ENCODE measurements at places on chromosomes 11 and 22.

DNA sequence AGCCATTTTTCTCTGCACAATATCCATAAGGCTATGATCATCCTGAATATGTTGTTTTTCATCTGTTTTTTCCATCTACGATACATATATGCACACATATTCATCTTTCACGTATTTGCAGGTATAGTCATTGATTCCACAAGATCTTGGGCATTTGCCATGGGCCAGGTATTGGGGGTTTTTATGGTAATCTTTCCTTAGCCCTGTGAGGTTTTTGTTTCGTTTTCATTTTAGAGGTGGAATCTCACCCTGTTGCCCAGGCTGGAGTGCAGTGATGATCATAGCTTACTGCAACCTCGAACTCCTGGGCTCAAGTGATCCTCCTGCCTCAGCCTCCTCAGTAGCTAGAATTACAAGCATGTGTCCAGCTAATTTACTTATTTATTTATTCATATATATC is 20.0 kb downstream of the CD6 start:
- no peak for DNase-seq

DNA sequence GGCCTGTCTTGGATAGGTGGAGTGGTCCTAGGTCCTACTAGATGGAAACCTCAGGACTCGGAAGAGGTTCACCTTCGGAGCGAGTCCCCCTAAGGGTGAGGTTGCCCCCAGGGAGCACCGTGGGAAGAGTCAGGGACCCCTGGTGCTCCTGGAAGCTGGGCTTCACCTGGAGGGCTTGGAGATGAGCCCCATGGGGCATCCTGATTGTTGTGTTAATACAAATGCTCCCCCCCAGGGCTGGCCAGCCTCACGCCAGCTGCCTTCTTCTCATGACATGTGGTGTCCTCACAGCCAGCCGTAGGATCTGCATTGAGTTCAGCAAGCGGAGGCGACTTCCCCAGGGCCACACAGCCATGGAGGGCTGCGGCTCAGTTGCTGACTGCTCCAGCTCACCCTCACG is 1487.5 kb downstream of the BRD1 start:
- no peak for DNase-seq

- DNase-seq, result no peak
Measured at GRCh38 chr22:24518771-24519485, 23.8 kb downstream of the UPB1 start.

GRCh38 chr11:107598225-107599139 is 7.5 kb downstream of the ELMOD1 start:
- no peak for DNase-seq

- no peak for DNase-seq
Measured at GRCh38 chr22:25494774-25495173, 69.7 kb upstream of the GRK3 start.

- no peak for DNase-seq
Measured at GRCh38 chr11:124983674-124984511, 29.9 kb downstream of the CCDC15 start.

- no peak for DNase-seq
Measured at GRCh38 chr11:11537871-11538270, 83.9 kb downstream of the GALNT18 start.

- no peak for DNase-seq
Measured at GRCh38 chr11:27420217-27420616, 52.4 kb downstream of the LGR4 start.

- no peak for DNase-seq
Measured at GRCh38 chr11:27060816-27061460, 20.3 kb downstream of the BBOX1 start.

DNA sequence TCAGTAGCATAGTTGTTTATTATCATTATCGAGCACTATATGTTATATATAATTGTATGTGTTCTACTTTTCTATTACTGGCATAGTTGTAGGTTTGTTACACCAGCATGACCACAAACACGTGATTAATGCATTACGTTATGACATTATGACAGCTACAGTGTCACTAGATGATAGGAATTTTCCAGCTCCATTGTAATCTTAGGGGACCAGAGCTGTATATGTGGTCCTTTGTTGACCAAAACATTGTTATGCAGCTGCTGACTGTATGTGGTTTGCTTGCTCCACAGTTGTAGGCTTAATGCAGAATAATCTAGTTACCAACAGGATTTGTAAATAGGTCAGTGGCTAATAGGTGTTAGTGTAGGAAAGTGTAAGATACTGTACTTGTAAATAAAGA is 66.1 kb downstream of the HSD17B12 start:
- DNase-seq, result no peak

- peak; percentile 37 for DNase-seq
Measured at GRCh38 chr22:39997939-39998726, 3.4 kb downstream of the FAM83F start.

DNA sequence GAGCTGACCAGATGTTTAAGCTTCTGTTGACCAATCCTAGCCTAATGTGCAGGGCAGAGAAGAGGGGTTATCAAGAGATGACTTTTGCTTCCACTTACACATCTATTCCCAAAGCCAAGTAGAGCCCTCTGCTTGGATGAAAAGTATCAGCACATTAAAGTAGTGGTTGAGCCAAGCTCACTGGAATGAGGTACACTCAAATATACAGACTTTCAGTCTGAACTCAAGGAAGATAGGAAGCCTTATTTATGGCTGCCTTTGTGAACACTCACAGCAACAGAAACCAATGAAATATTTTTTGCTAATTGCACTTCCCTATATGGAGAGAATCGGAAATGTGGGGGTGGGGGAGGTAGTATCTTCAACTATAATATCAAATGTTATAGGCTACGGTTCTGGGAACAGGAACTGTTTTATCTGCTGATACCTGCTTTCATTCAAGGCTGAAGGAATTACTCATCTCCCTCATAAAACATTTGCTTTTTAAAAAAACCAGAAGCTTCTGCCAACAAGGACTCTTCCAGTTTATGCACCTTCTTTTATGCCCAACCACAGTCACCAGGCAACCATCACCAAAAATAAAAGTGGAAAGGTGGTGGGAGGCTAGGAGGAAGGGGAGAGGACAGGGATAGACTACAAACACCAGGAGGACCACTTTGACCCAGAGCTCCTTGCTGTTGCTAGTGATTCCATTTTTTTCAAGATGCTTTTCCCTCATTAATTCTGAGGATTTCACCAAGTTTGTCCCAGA is 91.2 kb downstream of the CLPB start:
- DNase-seq, result no peak

GRCh38 chr11:109730669-109731068 is 308.7 kb downstream of the C11orf87 start:
- DNase-seq, result no peak

GRCh38 chr11:131411636-131412035 is 41.2 kb downstream of the NTM start:
- DNase-seq, result no peak

DNA sequence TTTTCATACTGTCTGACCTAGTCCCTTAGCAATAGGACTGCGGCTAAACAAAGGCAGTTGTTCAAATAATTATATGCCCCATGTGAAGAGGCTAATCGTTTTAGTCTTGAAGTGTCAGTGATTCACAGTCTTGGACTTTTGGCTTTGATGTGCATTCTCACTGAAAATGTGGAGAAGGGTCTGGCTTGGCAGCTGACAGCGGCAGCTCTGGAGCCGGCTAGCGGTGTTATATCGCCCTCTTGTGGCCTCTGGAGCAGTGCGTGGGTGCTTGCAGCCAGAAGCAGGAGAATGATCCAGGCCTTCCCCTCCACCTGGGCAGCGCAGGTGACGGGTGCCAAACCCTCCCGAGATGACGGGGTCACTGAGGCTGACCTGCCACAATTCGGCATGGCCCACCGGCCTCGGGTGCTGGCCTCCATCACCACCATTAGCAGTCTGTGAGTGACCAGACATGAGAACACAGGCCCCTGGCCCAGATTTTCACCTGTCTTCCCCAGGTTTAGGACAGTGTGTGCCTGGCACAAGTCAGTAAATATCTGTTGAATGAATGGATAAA is 90.3 kb upstream of the PITPNB start:
- DNase-seq, result peak; percentile 82

DNA sequence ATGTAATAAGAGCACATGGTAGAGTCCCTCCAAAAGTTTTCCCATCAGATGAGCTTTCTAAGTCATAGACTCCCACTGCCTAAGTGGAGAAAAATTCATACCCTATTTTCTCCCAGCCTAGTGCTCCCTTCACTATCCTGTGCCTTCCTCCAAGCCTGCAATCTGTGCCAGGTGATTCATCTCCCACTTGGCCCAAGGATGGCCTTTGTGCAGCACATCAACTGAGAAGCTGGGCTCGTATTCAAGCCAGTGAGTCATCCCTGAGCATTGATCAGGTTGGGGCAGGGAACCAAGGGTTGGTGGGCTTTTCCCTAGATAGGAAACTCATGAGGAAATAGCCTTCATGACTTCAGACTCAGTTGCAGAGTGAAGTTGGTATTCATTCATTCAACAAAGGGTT is 64.6 kb downstream of the PANX1 start:
- DNase-seq, result peak; percentile 50

DNA sequence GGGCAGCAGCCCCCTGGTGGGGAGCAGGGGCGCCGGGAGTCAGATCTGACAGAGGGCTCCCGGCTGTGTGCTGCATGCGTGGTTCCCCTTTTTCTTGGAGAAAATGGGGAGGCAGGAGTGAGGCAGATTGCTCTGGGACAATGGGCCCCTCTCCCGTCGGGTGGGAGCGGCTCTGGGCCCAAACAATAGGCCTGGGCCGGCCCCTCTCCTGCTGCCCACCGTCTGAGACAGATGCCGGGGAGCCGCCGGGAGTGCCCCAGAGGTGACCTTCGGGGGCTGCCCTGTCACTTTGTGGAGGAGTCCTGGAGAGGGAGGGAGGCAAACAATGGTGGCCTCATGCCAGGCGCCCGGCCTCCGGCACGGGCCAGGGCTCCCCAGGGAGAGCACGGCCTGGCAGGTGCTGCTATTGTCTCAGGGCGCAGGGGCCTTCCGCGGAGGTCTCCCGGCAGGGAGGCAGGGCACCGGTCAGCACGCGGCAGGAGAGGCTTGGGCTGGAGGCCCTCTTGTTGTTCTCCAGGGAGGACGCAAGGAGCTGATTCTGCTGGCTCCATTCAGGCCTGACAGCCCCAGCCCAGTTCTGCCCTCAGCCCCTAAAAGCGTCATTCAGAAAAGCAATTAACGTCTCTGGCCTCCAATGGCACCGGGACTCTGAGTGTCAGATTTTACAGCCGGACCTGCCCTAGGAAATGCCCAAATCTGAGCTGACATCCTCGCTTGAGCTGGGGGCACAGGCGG is 44.8 kb downstream of the SMIM38 start:
- no peak for DNase-seq

GRCh38 chr11:123268156-123268555 is 73.1 kb upstream of the CLMP start:
- no peak for DNase-seq

- DNase-seq, result no peak
Measured at GRCh38 chr11:64924910-64925284, 408 bp downstream of the PPP2R5B start.

DNA sequence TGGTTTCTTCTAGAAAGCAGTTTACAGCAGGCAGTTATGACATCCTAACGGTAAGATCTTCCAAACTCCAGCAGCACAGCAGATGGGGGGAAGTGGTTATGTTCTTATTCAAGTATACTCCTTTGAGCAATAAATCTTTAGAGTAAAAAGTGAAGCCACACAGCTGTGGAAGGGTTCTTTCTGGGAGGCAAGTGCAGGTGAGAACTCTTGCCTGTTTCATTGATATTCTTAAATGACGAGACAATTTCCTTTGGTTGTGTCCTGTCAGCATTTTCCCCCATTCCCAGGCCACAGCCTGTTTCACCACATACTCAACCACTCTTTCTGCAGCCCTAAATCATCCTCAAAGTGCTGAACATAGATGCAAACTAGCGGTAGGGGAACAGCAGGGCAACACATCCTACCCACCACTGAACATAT is 207.3 kb upstream of the MTNR1B start:
- no peak for DNase-seq

- no peak for DNase-seq
Measured at GRCh38 chr11:93344855-93345333, 14.4 kb downstream of the DEUP1 start.

DNA sequence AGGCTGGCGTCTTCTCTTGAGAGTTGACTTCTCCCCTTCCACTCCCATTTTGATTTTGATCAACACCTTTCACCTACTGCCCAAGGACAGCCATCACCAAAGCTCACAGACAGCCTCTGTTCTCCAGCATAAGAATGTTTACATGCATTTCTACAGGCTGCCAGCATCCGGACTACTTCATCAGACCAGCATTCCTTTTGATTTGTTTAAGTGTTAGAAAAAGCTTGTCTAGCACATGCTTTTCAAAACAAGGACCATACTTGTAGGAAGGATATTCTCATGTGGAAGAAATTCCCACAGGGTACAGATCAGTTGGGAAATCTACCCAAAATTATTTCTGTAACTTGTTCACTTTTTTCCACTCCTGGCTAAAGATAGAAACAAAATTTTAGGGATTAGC is 6.2 kb upstream of the KCNA4 start:
- no peak for DNase-seq

GRCh38 chr11:8237453-8237852 is 26.2 kb downstream of the LMO1 start:
- DNase-seq, result no peak

DNA sequence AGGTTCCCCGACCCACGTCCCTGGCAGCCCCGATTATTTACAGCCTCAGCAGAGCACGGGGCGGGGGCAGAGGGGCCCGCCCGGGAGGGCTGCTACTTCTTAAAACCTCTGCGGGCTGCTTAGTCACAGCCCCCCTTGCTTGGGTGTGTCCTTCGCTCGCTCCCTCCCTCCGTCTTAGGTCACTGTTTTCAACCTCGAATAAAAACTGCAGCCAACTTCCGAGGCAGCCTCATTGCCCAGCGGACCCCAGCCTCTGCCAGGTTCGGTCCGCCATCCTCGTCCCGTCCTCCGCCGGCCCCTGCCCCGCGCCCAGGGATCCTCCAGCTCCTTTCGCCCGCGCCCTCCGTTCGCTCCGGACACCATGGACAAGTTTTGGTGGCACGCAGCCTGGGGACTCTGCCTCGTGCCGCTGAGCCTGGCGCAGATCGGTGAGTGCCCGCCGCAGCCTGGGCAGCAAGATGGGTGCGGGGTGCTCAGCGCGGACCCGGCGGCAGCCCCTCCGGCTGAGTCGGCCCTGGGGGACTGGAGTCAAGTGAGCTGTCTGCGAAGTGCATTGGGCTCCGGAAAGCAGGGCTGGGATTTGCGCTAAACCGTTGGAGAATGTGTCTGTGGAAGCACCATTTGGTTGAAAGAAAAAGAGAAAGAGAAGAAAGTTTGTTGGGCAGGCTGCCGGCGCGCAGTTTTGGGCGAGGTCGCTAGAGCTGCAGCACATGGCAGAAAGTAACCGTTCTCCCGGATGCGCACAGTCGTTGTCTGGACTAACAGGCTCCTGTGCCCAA is at the start of gene CD44:
Gene CD44, plus strand, starts transcription at position 229 of the 779 bp plus-strand sequence. Its CDS starts 133 bp downstream, at position 362.
- peak; percentile 37 for DNase-seq

DNA sequence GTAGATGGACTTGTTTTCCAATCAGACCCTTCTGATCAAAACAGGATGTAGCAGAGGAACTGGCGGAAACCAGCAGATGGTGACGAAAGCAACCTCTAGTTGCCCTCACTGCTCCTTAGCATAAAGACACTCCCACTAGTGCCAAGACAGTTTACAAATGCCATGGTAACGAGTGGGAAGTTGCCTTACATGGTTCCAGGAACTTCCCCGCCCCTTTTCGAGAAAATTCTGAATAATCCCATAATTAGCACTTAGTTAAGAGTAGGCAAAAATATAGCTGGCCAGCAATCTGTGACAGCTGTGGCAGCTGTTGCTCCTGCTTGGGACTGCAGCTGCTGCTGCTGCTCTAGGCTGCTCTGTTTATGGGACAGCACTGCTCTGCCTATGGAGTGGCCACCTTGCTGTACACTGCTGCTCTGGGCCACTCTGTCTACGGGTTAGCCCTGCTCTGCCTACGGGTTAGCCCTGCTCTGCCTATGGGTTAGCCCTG is 33.4 kb upstream of the SORL1 start:
- no peak for DNase-seq

Measured in kidney glomerular epithelial cell (primary cell).